ENCODE measurements at places on chromosomes 12 and 14.

DNA sequence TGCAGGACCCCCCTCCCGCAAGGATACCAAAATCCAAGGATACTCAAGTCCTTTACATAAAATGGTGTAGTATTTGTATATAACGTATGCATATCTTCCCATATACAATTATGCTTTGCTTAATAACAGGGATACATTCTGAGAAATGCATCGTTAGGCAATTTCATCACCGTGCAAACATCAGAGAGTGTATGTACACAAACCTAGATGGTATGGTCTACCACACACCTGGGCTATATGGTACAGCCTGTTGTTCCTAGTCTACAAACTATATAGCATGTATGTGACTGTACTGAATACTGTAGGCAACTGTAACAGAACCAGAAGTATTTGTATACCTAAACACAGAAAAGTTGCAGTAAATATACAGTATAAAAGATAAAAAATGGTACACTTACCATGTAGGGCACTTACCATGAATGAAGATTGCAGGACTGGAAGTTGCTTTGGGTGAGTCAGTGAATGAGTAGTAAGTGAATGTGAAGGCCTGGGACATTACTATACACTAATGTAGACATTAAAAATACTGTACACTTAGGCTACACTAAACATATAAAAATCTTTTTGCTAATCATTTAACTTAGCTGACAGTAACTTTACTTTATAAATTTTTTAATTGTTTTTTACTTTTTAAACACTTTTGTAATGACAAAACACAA lies 141.1 kb downstream of the SLC41A2 start:
- DNase-seq, result no peak

DNA sequence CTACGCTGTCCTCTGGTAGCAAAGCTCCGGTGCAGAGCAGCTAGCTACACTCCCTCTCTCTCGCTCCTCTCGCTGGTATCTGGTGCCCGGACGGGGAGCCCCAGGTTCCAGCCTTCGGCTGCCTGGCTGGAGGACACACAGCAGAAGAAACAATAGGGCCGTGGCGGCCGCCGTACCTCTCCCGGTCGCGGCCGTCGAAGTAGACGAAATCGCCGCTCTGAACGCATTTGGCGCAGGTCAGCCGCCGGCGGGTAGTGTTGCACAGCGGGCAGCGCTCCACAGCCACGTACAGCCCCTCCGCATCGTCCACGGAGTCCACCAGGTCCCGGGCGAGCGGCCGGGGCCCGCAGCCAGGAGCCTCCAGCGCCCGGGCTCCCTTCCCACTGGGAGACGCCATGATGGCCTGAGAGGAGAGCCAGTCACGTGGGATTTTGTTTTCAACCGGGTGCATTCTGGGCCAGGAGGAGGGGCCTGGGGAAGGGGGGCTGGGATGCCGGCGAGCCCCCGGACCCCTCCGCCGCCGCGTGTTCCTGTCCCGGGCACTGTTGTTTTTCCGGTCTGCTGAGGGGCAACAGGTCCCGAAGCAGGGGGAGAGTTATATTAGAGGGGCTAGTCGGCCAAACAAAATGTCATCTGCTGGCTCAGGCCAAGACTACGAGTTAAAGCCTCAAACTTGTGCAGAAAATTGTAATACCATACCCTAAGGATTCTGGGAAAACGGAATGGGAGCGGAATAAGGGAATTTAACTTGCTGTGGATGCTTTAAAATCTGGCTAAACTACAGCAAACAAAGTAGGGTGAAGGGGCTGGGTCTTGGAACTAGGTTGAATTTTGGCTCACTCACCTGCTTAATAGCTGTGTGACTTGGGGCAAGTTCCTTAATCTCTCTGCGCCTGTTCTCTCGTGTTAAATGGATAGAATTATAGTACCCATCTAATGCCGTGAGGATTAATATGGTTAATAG lies at the start of gene ATG14:
Gene ATG14 (minus strand): TSS at position 405 of the 964 bp plus-strand sequence. CDS start 8 bp downstream, at position 397.
- DNase-seq, result peak; percentile 84

- no peak for DNase-seq
Observed at GRCh38 chr12:42935756-42936155, 346.2 kb upstream of the PRICKLE1 start.

DNA sequence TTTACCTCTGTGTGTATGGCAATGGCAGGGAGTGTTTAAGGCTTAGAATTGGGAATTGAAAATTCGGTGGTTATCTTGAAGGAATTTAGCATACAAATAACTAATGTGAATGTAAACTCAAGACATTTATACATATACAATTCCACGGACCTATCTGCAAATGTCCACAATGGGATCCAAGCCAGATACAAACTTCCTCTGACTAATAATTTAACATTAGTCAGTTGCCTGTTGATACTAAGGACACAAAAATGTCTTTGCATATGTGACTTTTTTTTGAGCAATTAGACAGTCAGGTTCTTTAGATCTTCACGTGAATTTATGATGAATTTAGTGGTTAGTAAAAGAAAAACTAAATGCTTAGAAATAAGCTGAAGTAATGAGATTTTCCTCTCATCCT lies 40.5 kb downstream of the ESR2 start:
- DNase-seq, result no peak

DNA sequence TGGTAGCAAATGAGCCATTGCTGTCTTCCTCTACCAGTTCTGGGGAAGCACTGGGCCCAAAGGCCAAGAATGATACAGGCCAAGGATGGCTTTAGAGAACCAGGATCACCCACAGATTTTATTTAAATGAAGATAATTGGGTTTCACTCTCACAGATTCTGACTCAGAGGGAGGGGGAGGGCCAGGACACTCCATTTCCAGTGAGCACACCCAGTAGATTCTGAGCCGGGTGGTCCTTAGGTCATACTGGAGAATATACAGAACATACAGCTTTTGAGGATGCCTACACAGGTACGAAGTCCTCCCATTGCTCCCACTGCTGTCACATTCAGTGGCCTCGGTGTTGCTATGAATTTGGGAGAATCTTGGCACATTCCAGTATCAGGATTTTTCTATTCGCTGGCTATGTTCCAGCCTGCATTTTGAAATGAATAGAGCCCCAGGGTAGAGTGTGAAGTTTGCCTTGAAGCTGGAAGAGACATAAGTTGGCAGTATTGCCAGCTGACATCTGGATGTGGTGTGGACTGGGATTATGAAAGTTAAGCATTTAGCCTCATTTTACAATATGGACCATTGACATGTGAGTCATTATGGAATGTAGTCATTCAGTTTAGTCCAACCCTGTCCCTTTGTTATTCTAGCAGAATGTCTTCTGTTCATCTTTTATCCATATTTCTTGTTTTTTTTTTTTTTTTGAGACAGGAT lies 45.8 kb upstream of the POC1B start:
- no peak for DNase-seq

- DNase-seq, result no peak
Observed at GRCh38 chr12:20105943-20106342, 262.4 kb upstream of the PDE3A start.

DNA sequence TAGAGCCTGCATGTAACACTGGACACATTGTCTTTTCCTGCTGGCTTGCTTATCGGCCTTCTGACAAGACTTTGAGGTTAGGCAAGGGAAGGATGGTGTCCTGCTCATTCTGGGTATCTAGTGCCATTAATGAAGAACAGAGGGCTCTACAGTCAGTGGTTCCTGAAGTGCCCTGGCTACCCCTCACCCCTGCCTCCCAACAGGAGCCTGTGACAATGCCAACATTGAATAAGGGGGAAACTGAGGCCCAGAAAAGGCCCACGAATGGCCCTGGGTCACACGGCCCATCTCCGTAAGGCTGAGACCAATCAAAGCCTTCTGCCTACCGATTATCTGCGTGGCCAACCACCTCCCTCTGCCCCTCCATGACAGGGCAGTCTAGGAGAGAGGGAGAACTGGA lies 2.1 kb downstream of the IFI27L2 start:
- DNase-seq, result no peak

DNA sequence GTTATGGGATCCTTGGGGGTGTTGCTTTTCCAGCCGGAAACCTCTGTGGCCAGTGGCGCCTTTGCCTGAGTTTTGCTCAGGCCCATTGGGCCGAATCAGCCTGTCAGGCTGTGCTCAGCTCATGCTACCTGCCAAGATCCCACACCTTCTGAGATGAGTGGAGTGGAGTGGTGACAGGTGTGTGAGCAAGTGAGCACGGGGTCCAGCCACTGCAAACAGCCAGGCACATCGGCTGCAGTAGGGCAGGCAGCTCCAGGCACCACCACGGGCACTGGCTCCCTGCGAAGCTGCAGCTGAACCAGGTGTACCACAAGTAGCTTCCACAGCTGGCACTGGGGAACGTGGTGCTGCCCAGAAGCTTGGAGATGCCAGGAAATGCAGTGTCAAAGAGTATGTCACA lies 21.1 kb upstream of the WDR89 start:
- no peak for DNase-seq

DNA sequence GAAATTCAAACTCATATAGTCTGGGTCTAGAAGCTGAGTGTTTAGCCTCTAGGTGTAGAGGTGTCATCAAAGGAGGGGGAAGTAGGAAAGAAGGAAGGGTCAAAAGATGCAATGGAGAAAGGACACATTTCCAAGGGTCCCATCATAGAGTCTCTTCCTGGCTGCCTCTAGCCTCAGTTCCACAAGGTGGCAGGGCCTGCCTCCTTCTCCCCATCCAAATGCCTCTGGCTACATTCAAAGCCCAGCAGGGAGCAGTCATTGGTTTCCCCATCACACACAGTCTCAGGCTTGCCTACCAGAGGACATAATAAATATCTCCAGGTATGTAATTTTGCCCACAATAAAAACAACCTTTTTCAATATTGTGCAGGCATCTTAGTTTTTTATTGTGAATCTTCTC lies 2.1 kb upstream of the CCT2 start:
- DNase-seq, result no peak

DNA sequence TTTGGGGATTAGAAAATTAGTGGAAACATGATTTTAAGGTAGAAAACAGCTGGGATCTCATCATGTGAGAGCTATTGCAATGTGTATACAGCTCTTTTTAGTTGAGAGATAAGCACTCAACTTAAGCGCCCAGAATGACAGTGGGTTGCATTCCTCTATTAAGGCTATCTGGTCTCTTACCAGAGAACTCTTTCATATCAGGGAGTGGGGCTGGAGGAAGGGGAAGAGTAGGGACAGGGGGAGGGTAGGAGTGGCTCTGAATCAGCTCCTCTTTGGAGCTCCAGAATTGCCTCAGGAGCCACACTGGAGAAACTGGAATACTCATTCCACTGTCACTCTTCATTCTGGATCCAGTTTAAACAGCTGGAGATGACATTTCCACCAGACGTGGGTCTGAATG lies 9.2 kb upstream of the PLEKHG3 start:
- DNase-seq, result no peak

DNA sequence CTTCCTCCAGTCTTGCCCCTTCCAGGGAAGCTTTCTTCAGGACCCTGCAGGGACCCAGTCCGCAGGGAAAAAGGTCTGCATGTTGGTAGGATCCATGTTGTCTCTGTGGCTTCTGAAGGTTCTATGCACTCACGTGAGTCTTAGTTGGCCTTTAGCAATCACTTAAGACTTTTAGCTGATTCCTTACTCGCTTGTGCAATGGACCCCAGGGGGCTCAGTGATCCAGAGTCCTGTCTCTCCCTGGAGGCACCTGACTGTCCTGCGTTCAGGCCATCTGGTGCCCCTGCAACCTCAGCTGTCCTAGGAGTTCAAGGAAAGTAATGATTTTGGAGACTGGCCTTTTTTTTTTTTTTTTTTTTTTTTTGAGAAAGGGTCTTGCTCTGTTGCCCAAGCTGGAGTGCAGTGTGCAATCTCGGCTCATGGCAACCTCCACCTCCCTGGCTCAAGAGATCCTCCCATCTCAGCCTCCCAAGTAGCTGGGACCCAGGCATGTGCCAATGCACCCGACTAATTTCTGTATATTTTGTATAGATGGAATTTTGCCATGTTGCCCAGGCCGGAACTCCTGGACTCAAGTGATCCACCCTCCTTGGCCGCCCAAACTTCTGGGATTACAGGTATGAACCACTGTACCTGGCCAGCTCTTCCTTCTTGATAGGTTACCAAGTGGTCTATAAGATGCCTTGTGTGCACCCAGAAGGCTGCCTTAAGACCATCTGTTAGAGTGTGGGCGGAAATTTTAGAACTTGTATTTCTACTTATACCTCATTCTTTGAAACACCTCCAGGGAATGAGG lies 4.6 kb downstream of the IFI27L2 start:
- no peak for DNase-seq

GRCh38 chr14:55188686-55189295 lies 2.6 kb downstream of the DLGAP5 start:
- DNase-seq, result no peak

- DNase-seq, result no peak
Observed at GRCh38 chr14:77859934-77860570, 60.1 kb downstream of the ADCK1 start.

GRCh38 chr14:54975856-54976255 lies 51.0 kb downstream of the WDHD1 start:
- no peak for DNase-seq

- no peak for DNase-seq
Observed at GRCh38 chr12:59494617-59495016, 101.2 kb upstream of the SLC16A7 start.

GRCh38 chr14:65132855-65133254 lies 30.5 kb upstream of the MAX start:
- DNase-seq, result no peak

DNA sequence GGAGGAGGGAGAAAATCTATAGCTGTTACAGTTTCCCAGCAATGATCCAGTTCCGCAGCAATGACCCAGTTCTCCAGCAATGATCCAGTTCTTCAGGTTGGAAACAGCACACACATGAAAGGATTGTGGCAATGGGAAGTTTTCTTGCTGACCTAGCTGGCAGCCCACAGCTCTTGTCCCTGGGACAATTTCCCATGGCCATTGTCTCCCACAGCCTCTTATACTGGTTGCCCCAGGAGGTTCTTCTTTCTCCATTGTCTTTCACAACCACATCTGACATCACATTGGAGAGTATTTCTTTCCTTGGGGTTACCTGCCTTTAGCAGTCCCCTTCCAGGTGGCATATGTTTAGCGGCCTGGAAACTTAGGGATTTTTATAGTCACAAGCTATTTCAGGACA lies 209.8 kb upstream of the PLEKHG7 start:
- no peak for DNase-seq

GRCh38 chr12:8950221-8950527 lies 729 bp upstream of the M6PR start:
- no peak for DNase-seq

GRCh38 chr14:61904946-61905345 lies 142.7 kb downstream of the SNAPC1 start:
- no peak for DNase-seq

DNA sequence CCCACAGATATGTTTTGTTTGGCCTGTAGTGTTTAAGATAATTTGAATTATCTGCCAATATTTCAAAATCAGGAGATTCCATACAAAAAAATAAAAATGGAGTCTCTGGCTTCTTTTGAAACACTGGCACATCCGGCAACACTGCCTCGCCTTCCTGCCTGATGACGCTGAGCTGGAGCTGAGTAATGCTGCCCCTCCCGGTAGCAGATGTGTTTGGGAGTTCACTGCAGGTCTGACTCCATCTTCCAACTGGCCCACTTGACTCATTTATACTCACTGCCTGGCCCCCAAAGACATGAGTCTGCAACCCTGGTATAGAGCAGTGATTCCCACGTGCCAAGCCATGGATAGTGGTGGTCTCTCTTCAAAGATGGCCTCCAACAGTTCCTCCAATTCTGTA lies 7.4 kb downstream of the CIT start:
- DNase-seq, result no peak

- DNase-seq, result no peak
Observed at GRCh38 chr12:52235822-52236361, 2.8 kb downstream of the KRT7 start.

- DNase-seq, result no peak
Observed at GRCh38 chr12:50052964-50053363, 4.4 kb upstream of the ASIC1 start.

GRCh38 chr12:94165138-94165537 lies 16.8 kb downstream of the PLXNC1 start:
- DNase-seq, result no peak
